ENCODE measurements at places on chromosomes 2 and 18.
A peak's percentile ranks its signal among the peaks of the same experiment; 100 is the strongest.

- no peak for DNase-seq
These were observed 143.7 kb downstream of the NAPG start for GRCh38 chr18:10669441-10670100.

DNA sequence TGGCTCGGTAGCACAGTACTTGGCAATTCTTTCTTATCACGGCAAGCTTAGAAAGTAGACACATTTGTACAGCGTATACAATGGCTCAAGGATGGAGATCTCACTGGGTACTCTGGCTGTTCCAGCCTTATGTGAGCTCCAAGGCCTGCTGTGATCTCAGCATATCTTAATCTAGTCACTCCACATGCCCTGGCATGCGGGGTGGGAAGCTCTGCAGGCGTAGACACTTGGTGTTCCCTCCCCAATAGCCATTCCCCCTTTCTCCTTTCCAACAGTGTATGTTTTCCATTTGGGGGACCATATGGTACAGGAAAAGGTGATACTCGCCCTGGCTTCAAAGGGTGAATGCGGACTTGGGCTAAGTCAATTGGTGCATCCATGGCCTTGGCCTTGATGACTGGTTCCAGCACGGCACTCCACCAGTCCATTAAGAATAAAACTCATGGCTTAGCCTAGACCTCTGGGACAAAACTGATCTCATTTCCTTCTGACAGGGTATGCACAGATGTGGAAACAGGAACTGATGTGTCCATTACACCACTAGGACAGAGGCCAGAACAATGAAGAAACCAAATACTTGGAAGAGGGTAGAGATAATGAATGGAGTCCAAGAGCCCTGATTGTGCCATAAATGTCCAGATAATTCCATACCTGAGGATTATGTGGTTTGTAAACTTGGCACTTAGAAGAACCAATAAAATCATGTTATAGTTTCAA lies 28.4 kb downstream of the TGIF1 start:
- peak; percentile 66 for DNase-seq

DNA sequence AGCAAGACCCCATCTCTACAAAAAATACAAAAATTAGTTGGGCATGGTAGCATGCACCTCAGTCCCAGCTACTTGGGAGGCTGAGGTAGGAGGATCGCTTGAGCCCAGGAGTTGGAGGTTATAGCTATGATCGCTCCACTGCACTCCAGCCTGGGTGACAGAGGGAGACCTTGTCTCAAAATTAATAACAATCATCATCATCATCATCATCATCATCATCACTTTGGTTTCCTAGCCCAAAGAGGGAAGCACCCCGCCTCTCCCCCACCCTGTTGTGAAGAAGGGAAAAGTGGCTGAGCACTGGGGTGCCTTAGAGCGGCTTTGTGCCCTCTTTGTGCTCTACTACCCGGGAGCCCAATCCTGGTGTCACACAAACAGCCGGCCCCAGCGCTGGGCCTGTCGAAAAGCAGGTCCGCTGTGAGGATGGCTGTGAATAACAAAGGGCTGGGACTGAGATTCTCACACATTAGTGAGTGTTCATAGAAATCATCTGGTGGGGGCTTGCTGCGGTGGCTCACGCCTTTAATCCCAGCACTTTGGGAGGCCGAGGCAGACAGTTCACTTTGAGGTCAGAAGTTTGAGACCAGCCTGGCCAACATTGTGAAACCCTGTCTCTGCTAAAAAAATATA lies 42.6 kb upstream of the ASXL2 start:
- no peak for DNase-seq

DNA sequence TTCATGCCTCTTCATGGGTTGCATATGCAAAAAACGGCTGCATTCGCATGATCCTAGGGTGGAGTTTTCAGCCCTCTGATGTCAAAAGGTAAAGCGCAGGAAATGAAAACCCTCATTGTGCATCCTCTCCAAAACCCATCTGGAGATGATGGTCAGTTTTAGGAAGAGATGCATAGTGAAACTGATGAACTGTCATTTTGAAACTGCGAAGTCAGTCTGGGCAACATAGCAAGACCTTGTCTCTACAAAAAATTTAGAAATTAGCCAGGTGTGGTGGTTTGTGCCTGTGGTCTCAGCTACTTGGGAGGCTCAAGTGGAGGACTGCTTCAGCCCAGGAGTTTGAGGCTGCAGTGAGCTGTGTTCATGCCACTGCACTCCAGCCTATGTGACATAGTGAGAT lies 2.5 kb upstream of the TTLL4 start:
- DNase-seq = no peak

DNA sequence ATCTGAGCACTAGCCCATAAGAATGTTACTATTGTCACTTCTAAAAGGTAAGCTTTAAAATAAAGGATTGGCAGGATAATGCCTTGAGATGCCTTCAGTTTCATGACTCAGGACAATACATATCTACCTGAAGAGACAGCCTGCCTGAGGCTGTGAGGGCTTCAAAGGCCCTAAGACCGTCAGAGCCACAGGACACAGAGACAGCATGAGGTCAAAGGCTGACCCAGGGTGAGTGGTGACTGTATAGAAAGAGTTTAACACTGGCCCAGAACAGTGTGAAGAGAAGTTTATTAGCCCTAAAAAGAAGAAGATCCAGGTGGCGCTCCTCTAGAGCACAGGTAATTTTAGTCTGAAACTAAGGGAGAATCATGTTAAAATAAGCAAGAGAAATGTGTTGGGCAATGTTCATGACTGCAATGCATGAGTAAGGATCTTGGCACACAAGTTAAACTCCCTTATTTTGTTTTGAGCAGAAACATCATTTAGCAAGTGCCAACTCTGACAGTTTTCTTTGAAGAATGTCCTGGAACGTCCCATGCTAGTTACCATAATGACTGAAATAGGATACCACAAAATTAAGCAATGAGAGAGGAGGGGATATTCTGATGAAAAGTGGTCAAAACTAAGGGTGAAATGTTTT lies 78.1 kb upstream of the FAM110C start:
- no peak for DNase-seq

Measured in AML-193 (cell line).